ENCODE measurements at places on chromosomes 12 and 14.

DNA sequence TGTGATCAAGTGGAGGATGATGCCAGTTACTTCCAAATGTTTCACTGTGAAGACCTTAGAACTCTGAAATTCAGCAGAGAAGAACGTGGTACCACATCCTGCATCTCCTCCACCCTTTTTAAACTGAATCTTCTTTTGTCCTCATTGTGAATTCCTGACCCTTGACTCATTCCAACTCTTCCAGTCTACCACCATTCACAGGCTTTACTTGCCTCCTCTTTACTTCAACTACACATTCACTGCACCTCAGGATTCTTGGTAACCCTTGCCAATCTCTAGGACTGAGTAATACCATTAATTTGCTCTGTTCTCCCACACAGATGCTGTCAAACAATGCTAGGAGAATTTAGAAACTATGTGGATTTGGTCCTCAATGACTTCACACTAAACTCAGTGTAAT is 37.3 kb downstream of the PPP1R12A start:
- DNase-seq: no peak

- DNase-seq: no peak
Measured at GRCh38 chr12:105089817-105090216, 5.6 kb upstream of the ALDH1L2 start.

- no peak for DNase-seq
Measured at GRCh38 chr12:179131-179884, 34.6 kb downstream of the SLC6A12 start.

- no peak for DNase-seq
Measured at GRCh38 chr14:81802341-81802740, 268.7 kb upstream of the SEL1L start.

- DNase-seq: no peak
Measured at GRCh38 chr14:22097586-22098292, 424.1 kb upstream of the OR4E1 start.

DNA sequence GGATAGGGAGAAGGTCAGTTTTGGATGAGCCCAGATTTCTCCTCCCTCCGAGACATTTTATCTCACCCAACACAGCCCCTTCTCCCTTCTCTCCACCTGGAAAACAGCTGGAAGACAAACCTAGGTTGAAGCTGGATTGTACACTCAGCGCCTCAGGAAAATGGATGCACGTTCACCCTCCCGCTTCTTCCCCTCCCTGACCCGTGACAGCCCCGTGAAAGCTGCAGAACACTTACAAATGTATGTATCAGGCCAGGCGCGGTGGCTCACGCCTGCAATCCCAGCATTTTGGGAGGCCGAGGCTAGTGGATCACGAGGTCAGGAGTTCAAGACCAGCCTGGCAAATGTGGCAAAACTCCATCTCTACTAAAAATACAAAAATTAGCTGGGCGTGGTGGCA is 4.2 kb downstream of the RNU4-2 start:
- no peak for DNase-seq

DNA sequence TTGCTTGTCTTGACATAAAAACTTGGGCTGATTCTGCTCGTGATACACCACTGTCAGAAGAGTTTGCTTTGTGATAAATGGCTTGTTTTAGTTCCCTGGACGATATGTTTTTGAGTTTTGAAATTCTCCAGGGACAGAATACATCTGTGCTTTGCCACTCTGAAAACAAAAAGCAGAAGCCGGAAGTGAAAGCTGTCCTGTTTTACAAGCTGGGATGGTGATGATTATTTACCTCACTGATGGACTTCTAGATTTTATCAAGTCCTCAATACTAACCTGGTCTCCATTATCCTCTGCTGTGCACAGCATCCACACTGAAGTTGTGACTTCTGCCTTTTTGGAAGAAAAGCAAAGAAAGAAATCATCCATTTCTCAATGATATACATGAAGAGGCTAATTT is 251.6 kb downstream of the TRHDE start:
- DNase-seq: no peak

- peak; percentile 77 for DNase-seq
Measured at GRCh38 chr12:68317047-68317667, 15.0 kb downstream of the MDM1 start.

GRCh38 chr12:14554281-14555007 is 13.2 kb downstream of the PLBD1 start:
- DNase-seq: peak; percentile 94

GRCh38 chr12:126431767-126432166 is 1366.5 kb downstream of the AACS start:
- no peak for DNase-seq

DNA sequence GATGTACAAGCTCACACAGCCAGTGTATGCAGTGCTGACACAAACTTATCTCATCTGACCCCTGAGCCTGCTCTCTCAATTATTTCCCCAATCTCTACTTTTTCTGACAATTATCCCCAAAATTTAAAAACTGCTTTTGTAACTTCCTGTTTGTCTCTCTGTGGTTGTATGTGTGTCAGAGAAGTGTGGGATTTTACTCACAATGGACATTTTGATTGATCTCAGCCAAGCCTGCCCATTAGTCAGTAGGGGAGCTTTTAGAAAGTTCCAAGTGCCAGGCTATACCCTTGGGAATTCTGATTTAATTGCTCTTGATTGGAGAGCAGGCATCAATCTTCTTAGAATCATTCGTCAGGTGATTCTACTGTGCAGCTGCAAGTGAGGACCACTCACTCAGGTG is 64.9 kb upstream of the LMNTD1 start:
- peak; percentile 69 for DNase-seq

DNA sequence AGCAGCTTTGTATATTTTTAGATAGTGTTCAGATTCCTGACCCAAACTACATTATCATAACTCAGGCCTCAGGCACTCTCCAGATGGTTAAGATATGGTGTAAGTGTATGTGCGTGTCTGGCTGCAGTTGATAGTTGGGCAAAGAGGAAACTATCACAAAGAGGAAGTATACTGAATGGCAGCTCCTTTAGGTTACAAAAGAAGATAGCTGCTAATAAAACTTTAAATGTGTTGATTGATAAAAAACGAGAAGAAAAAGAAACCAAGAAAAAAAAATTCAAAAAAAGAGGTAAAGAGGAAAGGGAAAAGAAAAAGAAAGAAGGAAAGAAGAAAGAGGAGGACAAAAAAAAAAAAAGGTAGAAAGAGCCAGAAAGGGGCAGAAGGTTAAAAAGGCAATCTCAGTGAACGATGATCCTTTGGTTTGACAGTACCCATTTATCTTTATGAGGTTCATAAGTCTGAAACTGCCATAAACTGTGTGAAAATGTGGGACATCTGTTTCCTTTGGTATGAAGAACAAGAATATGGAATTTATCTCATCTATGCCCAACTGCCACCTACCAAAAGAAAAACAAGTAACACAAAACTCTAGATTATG is 42.2 kb downstream of the TAOK3 start:
- DNase-seq: peak; percentile 78

- no peak for DNase-seq
Measured at GRCh38 chr12:130192642-130193345, 30.5 kb downstream of the FZD10 start.

DNA sequence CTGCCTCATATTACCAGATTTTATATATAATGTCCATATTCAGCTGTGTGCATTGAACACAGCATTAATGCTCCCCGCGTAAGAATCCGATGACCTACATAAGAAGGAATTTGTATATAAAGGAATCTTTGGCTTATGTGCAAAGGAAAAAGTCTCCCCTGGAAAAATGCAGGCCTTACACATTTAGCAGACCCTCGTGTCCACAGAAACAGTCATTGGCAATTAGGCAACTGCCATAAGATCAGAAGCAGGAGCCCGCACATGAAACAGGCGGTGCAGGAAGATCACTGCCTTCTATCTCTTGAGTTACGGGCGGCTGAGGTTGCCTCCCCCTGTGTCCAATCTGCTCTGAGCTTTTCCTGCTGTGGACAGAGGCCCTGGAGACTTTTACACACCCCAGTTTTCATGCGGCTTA is 63.2 kb upstream of the RFX4 start:
- no peak for DNase-seq

DNA sequence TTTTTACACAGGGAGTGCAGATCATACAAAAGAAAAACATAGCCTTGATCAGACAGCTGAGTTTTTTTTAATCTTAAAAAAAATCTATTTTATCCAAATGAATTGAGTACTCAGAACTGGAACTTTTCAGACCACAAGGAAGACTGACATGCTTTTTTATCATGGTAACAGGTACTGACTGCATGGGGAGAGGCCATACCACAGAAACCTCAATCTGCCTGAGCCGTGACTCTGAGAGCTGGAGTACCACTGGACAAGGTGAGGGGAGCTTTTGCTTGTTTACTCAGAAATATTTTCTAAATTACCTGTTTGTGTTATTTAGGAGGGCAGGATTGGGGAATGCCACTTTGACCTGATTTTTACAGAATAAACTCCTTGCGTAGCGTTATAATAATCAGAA is 143.9 kb downstream of the ALX1 start:
- no peak for DNase-seq

All from suppressor macrophage treated with lipopolysaccharide for 1 hour (primary cell).